ENCODE measurements at places on chromosomes 2 and 18. TPM values are rescaled to one million over a fixed set of nuclear protein-coding genes. Genes with fewer than 3 reads are reported as not detected.

- no peak for DNase-seq
These were observed 1.3 kb downstream of the SP9 start for GRCh38 chr2:174335988-174336500.

DNA sequence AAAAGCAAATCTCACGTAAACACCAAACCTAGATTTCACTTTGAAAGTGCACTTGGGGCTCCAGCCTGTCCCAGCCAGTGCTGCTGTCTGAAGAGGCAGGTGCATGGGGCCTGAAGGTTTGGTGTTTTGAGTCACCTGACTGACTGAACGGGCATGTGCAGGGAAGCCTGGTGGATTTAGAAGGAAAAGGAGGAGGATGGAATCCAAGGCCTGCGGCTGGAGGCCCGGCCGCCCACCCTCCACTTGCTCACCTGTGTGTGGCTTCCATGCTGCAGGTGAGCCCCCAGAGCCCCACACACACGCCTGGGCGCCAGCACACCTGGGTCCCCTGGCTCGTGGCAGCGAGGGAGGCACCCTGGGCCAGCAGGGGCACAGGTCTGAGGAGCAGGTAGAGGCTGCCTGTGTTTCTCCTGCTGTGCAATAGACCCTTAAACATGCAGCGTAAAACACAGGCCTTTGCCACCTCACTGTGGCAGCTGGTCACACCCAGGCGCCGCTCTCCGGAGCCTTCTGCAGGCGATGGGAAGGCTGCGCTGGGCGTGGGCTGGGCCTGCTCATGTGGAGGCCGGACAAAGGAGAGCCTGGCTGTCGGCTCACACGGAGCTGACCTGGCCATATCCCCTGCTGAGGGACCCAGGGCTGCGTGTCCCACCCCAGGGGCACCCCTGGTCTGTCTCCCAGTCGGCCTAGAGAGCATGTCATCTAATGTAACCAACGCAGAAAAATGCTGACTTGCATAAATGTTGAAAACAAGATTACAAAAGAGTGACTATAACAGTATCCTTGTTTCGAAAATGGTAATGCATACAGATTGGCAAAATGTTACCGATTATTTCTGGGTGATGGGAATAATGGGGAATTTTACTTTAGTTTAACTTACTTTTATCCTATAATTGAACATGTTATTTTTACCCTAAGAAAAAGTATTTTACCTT lies 71.3 kb downstream of the TMEM18 start:
- no peak for DNase-seq

PDIA6 gene
- 330 TPM for polyA plus RNA-seq

SLC14A1 gene
- polyA plus RNA-seq = 3.4 TPM

HAAO gene
- 49.0 TPM for polyA plus RNA-seq

All from renal pelvis (tissue), 12 donors.